Mesenteric fat pad (tissue), 1 donor: ENCODE measurements at places on chromosomes 12 and 14.

DNA sequence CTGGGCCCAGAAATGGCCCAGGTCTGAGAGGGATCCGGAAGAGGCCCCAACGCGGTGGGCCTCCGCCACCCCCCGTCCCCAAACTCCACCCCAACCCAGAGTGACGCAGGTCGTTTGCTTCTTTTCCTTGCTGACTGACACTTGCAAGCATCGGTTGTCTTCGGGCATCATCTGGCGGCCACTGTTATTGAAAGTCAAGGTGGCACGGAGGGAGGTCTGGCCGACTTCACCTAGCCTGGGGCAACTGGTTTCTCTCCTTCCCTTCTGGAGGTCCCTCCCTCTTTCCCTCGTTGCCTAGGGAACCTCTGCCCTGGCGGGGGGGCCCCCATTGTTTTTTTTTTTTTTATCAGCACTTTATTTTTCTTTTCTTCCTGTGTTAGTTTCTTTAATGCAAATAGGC, 241.8 kb downstream of the ALG10 start:
- DNase-seq = no peak

GRCh38 chr12:79055926-79056674, 191.5 kb downstream of the SYT1 start:
- no peak for DNase-seq

- no peak for DNase-seq
Measured at GRCh38 chr14:53060046-53060445, 93.1 kb downstream of the DDHD1 start.

DNA sequence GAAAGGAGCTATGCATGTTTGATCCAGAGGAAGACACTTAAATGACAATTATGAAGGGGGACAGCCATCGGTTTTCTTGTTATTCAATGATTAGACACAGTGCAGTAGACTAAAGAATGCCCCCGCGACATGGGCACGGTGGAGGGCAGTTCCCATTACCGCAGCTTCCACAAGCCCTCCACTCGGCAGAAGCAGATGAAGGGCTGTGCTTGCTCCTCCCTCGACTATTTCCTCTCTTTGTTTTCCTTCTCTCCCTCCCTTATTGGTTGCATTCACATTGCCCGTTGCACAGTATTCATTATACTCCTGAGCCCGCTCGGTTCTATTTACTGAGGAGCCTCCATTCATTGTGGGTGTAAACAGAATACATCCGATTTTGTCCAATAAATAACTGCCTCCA, 138.8 kb upstream of the RASSF8 start:
- no peak for DNase-seq

DNA sequence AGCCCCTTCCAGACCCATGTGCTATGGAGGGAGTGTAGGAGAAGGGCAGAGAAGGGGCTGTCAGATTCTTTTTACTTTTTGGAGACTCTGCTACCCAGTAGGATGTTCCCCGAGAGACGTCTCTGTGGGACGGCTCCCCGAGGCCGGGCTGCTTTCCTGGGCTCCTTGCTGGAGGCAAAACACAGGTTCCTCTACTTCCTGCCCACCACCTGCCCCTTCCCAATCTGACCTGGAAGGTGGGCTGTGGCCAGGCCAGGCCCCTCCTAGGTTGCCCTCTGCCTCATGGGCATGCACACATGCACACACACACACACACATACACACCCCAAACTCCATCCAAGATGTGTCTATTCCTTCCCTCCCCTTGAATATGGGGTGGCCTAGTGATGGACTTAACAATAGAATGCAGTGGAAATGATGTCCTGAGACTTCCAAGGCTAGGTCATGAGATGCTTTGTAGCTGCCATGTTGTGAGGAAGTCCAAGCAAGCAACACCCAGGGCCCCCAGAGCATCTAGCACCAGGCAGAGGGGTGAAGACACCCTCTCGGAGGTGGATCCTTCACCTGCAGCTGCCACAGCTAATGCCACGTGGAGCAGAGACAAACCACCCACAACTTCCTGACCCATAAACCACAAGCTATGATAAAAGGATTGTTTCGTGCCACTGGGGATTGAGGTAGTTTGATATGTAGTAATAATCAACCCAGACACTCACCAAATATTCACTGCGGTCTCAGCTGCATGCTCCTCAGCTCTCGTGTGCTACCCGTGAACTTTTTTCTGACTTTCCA, 1.6 kb upstream of the ASB2 start:
- DNase-seq = no peak

- no peak for DNase-seq
Measured at GRCh38 chr14:64475585-64476273, 10.4 kb downstream of the AKAP5 start.

GRCh38 chr12:106120519-106121105, 18.1 kb downstream of the NUAK1 start:
- DNase-seq = no peak

DNA sequence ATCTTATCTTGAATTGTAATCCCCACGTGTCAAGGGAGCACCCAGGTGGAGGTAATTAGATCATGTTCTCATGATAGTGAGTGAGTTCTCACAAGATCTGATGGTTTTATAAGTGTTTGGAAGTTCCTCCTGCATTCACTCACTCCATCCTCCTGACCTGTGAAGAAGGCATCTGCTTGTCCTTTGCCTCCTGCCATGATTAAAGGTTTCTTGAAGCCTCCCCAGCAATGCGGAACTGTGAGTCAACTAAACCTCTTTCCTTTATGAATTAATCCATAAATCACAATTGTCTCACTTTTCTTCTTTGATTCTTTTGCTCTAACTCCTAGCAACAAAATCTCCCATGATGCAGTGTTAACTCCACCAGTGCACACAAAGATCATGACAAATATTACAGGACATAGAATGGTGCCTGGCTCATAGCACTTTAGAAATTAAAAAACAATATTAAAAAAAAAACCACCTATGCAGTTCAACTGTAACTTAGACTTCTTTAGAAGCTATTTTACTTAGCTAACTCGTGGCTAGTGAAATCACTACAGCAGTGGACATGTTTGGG, 37.6 kb upstream of the MGAT4C start:
- no peak for DNase-seq

- no peak for DNase-seq
Measured at GRCh38 chr12:8890313-8891085, 23.8 kb upstream of the PHC1 start.

- no peak for DNase-seq
Measured at GRCh38 chr12:19030603-19031002, 98.9 kb upstream of the PLEKHA5 start.

GRCh38 chr12:80837342-80837978, 100.3 kb downstream of the LIN7A start:
- no peak for DNase-seq

- no peak for DNase-seq
Measured at GRCh38 chr12:76252031-76252430, 96.2 kb downstream of the BBS10 start.

- DNase-seq = no peak
Measured at GRCh38 chr12:47725091-47725772, at the start of gene ENDOU. TSS of gene ENDOU (minus strand) at chr12:47725490. CDS start at chr12:47725413, 77 bp downstream.

DNA sequence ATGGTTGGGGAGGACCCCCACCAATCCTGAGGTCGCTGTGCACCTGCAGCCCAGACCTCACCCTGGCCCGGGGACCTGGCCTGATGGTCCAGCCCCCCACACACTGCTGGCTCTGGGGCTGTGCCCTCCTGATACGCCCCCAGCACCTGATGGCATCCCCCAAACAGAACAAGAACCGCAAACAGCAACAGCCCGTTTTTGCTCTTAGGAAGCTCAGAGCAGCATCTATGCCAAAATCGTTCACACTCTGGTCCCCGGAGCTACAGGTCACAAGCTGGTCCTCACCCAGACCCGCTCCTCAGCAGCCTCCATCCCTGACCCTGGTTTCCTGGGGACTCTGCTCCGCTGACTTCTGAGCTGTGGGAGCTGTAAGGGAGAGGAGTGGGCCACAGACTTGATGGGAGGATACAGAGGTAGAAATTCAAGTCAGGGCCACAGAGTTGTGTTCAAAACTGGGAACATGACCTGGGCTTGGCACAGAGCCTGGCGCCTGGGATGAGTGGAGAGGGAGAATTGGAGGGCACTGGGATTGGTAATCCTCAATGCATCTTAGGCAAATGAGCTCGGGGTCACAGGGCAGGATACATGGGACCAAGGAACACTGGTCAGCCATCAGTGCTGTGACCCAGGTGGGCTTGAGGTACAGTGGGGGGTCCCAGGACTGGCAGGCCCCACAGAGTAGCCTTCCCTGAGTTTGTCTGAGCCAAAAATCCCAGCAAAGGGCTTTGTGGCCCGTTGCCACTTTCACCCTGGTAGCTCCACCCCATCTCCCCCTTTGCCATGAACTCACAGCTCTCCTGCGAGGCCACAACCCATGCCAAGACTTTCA, 170.9 kb upstream of the RTL1 start:
- peak; percentile 72 for DNase-seq

DNA sequence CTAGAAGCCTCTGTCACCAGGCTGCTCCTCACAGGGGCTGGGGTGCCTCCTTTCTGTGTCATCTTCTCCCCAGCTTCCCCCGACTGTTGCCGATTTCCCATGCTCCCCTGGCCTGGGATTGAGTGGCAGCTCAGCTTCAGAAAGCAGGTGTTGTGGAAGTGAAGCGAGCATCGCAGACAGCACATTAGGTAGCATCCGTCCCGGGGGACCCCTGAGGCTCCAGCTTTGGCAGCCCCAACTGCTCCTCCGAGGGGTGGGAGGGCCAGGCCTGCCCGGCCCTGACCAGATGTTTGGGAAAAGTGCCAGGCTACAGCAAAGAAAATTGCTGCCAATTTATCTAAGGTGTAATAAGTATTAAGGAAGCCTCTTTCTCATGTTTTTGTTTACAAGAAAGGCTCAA, 1045.6 kb downstream of the BCL11B start:
- DNase-seq = no peak

GRCh38 chr14:103428723-103429556, 43.7 kb downstream of the MARK3 start:
- DNase-seq = no peak

DNA sequence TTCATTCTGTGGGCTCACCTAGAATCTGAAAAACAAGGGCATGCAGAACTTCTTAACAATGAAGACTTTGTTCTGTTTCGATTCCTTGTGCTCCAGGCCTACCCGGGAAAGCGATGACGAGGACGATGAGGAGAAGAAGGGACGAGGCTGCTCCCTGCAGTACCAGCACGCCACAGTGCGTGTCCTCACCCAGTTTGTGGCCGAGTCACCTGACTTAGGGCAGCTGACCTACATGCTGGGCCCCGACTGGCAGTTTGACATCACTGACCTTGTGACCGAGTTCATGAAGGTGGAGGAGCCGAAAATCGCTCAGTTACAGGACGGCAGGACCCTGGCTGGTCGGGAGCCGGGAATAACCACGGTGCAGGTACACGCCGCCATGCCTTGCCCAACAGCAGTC, 585.4 kb downstream of the AACS start:
- DNase-seq = no peak

DNA sequence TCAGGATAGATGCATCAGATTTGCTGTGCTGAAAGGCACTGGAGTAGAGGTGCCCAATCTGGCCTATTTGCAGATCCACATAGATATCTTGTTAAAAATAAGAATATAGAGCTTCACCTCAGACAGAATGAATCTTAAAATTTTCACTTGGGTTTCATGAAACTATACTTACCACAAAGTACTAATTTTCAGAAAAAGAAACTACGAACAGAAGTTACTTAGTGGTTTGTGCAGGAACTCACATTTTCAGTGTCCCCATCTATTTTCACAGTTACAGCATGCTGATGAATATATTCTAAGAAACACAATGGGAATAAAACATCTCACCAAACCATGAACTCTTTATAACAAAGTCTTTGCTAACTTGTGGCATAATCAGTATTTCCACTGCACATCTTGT, 449.4 kb downstream of the RERGL start:
- DNase-seq = no peak

DNA sequence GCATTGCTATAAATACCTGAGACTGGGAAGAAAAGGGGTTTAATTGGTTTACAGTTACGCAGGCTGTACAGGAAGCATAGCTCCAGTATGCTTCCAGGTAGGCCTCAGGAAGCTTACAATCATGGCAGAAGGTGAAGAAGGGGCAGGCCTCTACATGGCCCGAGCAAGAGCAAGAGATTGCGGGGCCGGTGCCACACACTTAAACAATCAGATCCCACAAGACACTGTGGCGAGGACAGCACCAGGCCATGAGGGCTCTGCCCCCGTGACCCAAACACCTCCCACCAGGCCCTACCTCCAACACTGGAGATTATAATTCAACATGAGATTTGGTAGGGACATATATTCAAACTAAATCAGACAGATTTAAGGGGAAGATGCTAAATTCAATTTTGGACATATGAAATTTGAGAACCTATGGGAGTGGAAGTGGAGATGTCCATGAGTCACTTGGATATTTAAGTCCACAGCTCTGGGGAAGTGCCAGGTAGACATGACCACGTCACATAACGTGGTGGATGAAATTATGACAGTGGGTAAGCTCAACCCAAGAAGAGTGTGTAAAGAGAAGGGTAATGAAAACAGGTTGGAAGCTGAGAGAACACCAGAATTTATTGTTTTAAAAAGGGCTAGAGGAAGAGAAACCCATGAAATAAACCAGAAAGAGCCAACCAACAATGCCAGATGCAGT, 1.5 kb upstream of the LTA4H start:
- no peak for DNase-seq

DNA sequence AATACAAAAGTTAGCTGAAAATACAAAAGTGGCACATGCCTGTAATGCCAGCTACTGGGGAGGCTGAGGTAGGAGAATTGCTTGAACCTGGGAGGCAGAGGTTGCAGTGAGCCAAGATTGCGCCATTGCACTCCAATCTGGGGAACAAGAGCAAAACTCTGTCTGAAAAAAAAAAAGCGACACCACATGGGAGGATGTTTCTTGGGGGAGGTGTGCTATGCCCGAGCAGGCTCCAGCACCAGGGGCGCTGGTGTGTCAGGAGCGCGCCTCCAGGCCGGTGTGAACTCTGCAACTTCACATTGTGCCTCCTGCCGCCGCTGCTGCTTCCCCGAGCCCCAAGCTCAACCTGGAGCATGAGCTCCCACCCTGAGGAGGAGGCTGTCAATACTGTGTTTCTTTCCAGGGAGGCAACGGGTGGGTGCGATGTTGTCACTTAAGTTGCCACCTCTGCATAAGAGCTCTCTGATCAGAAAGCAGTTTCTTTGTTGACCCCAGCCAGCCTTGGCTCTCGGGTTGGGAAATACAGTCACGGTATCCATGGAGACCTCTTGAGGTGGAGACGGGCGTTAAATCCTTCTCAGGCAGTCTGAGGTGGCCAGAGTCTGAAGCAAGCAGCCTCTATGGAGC, 18.9 kb downstream of the DEGS2 start:
- DNase-seq = no peak

GRCh38 chr14:102927346-102927877, 4.9 kb downstream of the AMN start:
- no peak for DNase-seq

GRCh38 chr12:93154753-93155480, 222.8 kb upstream of the NUDT4 start:
- DNase-seq = no peak

DNA sequence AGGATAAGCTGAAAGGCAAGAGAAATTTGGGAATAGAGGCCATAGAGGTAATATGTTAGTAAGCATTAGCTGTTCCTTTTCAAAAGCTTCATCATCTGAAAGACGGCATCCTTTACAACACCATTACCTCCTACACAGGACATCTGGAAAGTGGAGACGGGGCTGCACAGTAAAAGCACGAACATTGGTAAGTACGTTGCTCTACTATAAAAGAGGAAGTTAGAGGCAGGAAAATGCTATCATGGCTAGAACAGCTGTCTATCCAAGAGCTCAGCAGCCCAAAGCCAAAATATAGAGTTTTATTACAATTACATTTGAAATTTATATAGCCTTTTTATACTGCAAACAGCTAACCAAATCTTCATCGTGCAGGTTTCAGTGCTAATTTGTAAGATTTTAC, 172.3 kb upstream of the GRIP1 start:
- DNase-seq = no peak
